ENCODE measurements at places on chromosomes 7 and 10.

DNA sequence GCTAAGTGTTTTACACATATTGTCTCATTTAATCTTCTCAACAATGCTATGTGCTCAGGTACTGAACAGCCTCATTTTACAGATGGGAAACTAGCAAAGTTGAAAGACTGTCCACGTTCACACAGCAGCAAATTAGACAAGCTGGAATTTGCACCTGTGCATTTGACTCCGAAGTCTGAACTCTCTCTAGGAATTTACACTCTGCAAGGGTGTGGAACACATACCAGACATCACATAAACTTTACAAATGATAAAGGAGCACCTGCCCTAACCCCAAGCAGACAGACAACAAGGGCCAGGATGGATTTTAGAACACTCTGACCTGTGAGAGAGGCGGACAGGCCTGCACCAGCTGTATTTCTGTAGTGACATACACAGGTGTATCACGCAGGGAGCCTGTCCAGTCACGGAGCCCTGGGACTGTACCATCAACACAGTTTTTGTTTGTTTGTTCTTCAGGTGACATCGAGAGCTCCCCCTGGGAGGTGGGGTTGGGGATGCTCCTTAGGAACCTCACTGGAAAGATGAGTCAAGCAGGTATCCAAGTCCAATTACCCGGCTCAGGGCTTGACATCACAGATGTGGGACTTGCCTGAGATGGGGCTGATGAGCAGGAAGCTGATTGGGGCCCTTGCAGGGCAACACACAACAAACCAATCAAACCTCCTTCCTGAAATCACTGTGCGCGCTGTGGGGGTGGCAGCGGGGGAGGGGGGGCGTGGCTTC, 31.0 kb downstream of the MKI67 start:
- DNase-seq, result peak; percentile 59

- DNase-seq, result no peak
Measured at GRCh38 chr7:22140578-22140977, 194.9 kb upstream of the CDCA7L start.

DNA sequence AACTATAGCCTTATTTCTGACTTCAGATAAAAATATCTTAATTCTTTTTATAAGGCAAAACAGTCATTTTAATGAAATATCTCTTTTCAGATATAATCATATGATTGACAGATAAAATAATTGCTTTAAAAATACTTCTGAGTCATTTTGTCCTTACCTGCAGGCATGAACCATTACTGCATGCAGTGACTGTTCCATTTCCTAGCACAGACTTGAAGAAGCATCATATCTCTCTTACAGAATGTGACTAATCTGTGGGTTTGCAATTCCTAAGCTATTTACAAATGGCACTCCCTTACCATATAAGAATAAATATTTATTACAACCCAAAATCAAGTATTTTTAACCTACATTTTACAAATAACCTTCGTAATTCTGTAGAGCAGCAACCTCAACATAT, 120.7 kb downstream of the SRPK2 start:
- DNase-seq, result no peak

GRCh38 chr7:163298-163695, 29.1 kb upstream of the FAM20C start:
- DNase-seq, result no peak
